Inflammatory macrophage (primary cell): ENCODE measurements at places on chromosomes 11 and 22.

DNA sequence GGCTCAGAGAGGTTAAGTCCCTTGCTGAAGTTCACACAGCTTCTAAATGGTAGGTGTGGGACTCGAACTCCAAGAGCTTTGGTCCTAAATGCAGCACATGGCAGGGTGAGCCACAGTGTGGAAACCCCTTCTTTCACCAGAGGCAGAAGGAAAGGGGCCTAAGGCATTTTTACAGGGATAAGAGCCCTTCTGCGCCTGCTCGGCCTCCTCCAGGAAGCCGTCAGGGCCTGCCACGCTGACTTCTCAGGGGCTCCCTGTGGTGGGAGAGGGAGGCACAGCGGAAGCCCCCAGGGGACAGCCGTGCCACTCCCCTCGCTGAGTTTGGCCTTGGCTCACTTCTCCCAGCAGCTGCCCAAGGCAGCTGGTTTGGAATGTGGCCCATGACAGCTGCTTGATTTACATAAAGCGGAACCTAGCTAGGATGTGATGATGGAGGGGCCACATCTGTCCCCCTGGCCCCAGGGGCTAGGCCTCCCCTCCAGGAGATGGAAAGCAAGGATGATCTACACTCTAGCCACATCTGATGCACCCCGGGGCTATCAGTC lies 35.4 kb downstream of the CD82 start:
- DNase-seq, result no peak

- no peak for DNase-seq
Measured at GRCh38 chr11:27354359-27354965, 8.6 kb downstream of the CCDC34 start.

GRCh38 chr11:117828611-117829368 lies 4.2 kb upstream of the FXYD2 start:
- peak; percentile 58 for DNase-seq

DNA sequence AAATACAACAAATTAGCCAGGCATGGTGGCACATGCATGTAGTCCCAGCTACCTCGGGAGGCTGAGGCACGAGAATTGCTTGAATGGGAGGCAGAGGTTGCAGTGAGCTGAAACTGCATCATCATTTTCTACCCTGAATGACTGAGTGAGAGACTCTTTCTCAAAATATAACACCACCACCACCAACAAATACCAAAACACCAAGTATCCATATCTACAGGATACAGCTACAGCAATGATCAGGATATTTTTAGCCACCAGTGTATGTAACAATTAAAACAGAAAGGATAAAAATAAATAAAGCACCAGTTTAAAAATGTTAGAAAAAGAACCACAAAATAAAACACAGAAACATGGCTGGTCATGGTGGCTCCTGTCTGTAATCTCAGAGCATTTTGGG lies 13.2 kb downstream of the A4GALT start:
- no peak for DNase-seq

- DNase-seq, result no peak
Measured at GRCh38 chr11:130139401-130139800, 20.2 kb upstream of the ST14 start.
